ENCODE measurements at places on chromosomes 1 and 21.

DNA sequence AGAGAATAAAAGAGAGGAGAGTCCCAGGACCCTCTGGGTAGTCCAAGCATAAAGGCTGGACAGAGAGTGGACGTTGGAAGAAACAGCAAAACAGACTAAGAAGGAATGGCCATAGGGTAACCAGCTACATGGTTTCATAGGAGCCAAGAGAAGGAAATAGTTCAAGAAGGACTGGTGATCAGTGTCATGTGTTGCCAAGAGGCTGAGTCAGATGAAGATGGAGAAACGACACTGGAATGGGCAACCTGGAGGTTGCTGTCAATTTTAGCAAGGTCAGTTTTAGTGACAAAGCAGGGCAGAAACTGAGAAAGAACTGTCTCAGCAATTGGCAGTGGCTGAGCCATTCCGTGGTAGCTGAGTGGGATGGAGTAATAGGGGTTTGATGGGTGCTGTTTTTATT is 41.4 kb downstream of the HMGB4 start:
- DNase-seq: no peak

DNA sequence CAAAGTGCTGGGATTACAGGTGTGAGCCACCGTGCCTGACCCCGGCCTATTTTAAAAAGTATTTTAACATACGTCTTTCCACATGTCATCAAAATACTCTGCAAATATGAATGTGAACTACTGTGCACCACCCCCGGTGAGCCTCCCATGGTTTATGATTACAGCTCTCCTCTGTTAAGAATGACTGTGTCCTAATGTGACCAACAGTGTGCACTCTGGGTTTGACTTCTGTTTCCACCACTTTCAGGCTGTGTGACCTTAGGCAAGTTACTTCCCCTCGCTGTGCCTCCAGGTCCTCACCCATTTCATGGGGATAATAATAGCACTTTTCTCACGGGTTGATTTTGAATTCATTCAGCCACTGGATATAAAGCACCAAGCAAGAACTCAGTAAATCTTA is 14.7 kb downstream of the AMPD2 start:
- no peak for DNase-seq

- DNase-seq: no peak
Measured at GRCh38 chr1:204152310-204153044, 633 bp upstream of the ETNK2 start.

- DNase-seq: no peak
Measured at GRCh38 chr1:11828511-11828910, 19.1 kb downstream of the NPPA start.

GRCh38 chr21:39634507-39634906 is 21.8 kb downstream of the B3GALT5 start:
- DNase-seq: no peak

GRCh38 chr1:193626695-193627094 is 440.3 kb upstream of the B3GALT2 start:
- DNase-seq: no peak

DNA sequence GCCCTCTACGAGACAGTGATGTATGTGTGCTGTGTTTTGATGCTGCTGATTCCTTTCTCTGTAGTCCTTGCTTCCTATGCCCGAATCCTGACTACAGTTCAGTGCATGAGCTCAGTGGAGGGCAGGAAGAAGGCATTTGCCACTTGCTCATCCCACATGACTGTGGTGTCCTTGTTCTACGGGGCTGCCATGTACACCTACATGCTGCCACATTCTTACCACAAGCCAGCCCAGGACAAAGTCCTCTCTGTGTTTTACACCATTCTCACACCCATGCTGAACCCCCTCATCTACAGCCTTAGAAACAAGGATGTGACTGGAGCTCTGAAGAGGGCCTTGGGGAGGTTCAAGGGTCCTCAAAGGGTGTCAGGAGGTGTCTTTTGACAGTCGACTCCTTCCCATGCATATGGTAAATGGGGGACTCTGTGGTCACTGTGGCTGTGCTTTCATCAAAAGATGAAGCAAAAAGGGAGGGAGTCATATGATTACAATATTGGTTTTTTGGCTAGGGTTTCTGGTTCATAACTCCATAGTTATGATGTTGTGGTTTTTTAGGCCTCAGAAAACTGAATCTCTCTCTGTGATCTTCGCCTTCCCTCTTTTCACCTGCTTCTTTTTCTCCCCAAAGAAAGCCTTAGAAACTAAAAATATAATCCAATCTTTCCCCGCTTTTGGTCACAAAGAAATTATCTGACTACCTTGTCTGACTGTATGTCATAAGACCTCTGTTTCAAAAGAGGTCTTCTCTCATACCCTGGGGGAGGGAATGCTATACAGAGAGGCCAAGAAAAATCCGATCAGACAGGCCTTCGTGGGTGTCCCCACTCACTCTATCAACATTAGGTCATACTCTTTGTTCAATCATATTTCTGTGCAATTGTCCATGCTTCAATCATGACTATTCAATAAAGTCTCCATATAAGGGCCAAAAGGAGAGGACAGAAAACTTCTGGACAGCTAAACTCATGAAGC is 4.2 kb downstream of the OR2T1 start:
- DNase-seq: no peak

- no peak for DNase-seq
Measured at GRCh38 chr1:246893191-246893939, 38.4 kb downstream of the AHCTF1 start.

- no peak for DNase-seq
Measured at GRCh38 chr1:161989786-161990185, 33.9 kb downstream of the OLFML2B start.

DNA sequence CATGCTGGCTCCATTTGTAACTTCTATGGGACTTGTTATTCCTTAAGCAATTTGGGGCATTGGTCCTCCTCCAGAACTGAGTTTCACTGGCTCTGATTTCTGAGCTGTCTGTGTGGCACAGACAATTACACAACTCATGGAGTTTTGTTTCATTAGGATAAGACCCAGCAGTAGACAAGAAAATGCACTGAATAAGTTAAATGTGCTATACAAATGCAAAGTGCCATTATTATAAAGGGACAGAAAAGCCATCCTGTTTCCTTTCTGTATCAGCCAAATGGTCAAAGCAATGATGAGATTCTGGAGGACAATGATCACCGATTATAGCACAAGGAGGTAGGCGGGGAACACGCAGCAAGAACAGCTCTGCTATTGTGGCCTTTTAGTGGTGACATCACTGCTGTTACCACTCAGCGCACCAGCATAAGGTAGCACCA is 81.9 kb downstream of the CNIH3 start:
- DNase-seq: no peak

GRCh38 chr1:181551249-181551648 is 67.9 kb downstream of the CACNA1E start:
- DNase-seq: no peak

DNA sequence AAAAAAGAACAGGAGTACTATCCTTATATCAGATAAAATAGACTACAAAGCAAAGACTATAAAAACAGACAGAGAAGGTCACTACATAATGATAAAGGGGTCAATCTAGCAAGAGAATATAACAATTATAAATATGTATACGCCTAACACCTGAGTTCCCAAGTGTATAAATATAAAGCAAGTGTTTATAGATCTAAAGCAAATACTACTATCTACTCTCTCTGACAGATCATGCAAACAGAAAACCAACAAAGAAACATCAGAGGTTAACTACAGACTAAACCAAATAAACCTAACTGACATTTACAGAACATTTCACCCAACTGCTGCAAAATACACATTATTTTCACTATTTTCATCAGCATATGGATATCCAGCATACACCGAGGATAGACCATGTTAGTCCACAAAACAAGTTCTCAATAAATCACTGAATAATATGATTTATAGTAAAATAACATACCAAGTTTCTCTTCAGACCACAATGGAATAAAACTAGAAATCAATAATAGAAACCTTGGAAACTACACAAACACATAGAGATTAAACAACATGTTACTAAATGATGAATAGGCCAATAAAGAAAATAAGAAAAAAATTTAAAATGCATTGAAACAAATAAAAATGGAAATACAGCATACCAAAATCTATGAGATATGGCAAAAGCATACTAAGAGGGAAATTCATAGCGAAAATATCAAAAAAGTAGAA is 22.7 kb downstream of the UCHL5 start:
- no peak for DNase-seq

- DNase-seq: peak; percentile 59
Measured at GRCh38 chr1:213988507-213989001, 781 bp downstream of the PROX1 start.

Data from NCI-H2171 treated with DMSO at 0.1 percent for 48 hours (cell line).